OCI-M1 (cell line): ENCODE measurements at places on chromosomes 12 and 14.

- peak; percentile 64 for DNase-seq
Measured at GRCh38 chr14:101960225-101960624, 4.1 kb upstream of the DYNC1H1 start.

GRCh38 chr14:61438497-61438859 lies 117.1 kb downstream of the PRKCH start:
- DNase-seq: no peak

DNA sequence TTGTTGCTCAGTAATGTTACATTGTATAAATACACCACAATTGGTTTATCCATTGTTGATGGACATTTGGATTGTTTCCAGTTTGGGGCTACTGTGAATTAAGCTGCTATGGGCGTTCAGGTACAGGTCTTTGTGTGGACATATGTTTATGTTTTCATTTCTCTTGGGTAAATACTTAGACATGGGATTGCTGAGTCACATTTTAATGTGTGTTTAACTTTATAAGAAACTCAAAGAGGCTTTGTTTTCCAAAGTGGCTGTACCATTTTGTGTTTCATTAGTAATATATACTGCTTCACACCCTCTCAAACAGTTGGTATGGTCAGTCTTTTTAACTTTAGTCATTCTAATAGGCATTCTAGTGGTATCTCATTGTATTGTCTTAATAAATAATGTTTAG lies 225.0 kb downstream of the SPTSSA start:
- no peak for DNase-seq

- no peak for DNase-seq
Measured at GRCh38 chr12:53254816-53255545, 13.1 kb upstream of the ESPL1 start.

DNA sequence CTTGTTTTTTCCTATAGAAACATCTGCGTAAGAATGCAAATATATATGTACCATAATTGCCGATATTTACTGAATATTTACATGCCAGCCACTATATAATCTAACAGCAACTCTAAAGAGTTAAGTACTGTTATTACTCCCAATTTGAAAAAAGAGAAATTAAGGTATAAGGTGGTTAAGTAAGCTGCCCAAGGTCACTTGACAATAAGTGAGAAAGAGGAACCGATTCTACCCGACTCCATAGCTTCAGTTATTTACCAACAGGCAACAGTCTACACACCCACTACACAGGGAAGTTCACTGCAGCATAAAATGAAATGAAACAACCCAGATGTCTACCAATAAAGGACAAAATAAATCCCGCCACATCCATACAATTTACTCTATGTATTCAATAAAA lies 1.1 kb downstream of the MIS18BP1 start:
- peak; percentile 79 for DNase-seq

DNA sequence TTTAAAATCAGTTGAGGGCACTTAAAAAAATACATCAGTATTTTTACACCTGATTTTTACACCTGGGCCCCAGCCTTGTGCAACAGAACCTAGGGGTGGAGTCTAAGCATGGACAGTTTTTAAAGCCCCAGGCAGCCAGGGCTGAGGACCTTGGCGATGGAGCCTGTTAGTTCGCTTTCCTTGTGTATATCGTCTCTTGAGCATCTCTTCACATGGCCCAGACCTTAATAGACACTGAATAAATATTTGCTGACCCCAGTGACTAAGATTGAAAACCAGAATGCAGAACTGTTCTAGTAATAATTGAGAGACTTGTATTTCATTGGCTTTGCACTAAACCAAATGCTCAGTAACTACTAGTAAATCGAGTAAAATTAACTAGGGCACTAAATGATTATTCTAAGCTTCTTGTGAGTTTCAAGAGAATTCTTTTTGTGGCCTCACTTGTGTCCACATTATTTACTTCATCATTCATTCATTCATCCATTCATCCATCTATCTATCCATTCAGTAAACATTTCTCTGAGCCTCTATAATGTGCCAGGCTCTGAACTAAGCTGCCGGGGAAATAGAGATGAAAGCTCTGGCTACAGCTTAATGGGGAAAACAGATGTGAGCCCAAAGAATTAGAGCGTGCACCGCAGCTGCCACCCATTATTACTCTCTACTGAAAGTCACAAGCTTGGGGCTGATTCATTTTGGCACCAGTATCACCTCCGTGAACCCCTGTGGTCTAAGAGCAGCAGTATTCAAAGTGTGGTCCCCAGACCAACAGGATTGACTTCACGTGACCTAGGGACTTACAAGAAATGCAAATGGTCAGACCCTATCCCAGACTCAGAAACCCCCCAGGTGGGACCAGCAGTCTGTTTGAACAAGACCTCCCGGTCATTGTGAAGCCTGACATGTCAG lies 30.7 kb upstream of the BCL7A start:
- no peak for DNase-seq

DNA sequence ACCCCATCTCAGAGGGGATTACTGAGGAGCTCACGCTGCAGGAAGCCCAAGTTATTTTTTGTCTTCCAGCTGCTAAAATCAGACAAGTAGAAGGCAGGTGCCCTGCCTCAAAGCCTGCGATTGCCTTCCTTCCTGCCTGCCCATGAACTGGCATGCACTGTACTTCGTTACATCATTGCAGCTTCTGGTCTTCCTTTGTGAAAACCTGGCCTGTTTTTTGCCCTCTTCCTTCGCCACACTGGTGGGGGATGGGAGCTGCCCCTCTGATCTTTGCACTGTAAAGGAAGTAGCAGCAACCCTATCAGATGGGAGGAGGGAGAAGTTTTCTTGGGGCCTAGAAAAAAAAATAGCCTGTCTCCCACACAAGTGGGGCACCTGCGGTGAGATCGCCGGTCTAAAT lies 1098.7 kb downstream of the BCL11B start:
- DNase-seq: no peak

DNA sequence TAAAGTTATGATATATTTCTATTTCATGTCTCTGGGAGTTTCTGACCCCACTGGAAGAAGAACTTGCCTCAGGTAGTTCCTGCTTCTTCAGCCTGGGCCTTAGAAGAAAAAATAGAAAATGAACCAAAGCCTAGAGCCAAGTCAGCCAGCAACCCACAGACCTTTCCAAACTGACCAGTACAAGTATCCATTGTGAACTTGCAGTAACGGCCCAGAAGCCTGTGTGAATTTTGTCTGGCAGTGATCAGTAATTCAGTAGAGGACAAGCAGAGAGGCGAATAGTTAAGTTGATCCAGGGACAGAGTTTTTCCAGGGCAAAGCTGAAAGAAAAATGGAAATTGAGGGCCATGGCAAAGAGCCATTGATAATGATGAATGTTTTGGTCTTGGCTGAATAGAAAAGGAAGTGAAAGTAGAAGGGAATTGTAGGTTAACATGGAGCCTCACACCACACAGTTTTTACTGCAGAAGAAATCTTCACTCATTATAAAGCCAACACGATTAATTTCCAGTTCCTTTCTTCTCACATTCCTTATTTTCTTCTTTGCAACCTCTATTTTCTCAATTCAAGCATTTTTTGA lies 311.8 kb downstream of the BTG1 start:
- no peak for DNase-seq

DNA sequence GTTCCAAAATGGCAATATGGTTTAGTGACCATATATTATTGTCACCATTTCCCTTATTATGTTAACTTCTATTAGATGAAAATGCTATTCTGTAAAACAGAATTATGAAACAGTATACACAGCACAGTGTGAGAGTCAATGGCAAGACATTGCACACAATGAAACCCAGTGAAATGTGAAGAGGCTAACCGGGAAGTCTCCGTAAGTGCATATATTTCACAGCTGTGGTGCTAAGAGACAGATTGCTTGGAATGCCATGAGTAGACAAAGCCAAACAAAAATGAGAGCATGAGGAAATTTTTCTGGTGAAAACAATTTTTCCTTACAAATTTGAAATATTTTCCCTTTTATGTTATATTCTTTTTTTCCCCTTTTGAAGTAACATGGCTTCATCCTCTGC lies 49.4 kb downstream of the DYRK2 start:
- DNase-seq: no peak

DNA sequence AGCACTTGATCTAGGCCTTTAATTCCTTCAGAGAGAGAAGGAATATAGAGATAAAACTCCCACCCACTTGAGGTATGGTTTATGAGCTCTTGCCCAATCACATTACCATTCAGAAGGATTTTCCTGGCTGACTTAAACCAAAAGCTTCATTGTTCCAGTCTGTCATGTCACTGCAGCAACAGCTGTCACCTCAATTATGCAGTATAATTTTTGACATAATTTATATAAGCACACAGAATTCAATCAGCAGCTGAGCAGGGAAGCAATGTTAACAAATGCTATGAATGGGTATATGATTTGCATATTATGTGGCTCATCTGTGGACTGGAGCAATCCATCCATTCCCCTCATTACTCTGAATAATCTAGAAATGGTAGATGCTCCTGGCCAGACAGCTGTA lies 40.3 kb downstream of the CBX5 start:
- no peak for DNase-seq

DNA sequence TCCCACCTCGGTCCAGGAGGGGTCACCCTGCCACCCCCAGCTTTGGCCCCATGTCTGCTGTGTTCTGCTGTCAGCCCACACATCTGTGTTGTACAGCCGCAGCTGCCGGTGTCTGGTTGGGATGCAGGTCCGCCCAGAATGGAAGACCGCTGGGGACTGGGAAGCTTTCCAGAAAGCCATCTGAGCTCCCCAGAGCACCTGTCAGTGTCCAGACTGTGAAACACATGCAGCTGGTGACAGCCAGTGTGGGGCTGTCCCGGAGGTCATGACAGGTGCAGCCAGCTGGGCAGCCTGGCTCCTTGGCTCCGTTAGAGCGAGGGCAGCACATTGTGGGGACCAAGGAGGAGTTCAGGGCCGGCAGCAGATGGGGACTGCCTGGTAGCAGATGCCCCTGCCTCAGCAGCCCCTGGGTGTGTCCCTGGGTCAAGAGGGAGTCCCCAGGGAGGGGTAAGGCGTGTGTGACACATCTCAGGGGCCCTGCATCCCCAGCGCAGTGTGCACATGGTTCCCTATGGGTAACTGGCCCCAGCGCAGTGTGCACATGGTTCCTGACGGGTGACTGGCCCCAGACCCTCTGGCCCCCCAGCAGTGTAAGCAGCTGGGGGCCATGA lies 16.4 kb downstream of the CEP170B start:
- DNase-seq: no peak

- DNase-seq: no peak
Measured at GRCh38 chr14:77145975-77146740, 4.6 kb upstream of the ZDHHC22 start.

GRCh38 chr14:90853116-90853515 lies 36.9 kb upstream of the TTC7B start:
- DNase-seq: no peak

GRCh38 chr14:99679111-99679510 lies 5.0 kb upstream of the CYP46A1 start:
- no peak for DNase-seq

- peak; percentile 25 for DNase-seq
Measured at GRCh38 chr12:47534695-47535094, 171.1 kb downstream of the RPAP3 start.

- DNase-seq: no peak
Measured at GRCh38 chr14:92431199-92431725, 82.3 kb upstream of the RIN3 start.

DNA sequence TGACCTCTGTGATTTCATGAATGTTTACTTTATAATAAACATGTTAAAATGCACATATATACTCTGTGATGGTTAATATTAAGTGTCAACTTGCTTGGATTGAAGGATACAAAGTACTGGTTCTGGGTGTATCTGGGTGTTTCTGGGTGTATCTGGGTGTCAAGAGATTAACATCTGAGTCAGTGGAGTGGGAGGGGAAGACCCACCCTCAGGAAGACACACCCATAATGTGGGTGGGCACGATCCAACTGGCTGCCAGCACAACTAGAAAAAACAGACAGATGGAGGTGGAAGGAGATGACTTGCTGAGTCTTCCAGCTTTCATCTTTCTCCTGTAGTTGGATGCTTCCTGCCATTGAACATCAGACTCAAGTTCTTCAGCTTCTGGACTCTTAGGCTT lies 11.9 kb downstream of the NUP37 start:
- no peak for DNase-seq
